ENCODE measurements at places on chromosomes 12 and 14. TPM values are rescaled to one million over a fixed set of nuclear protein-coding genes. Genes with fewer than 3 reads are reported as not detected.

GRCh38 chr14:58844544-58844943 lies 206.8 kb downstream of the DACT1 start:
- no peak for DNase-seq

GRCh38 chr14:32480337-32480736 lies 151.2 kb downstream of the AKAP6 start:
- DNase-seq: no peak

DNA sequence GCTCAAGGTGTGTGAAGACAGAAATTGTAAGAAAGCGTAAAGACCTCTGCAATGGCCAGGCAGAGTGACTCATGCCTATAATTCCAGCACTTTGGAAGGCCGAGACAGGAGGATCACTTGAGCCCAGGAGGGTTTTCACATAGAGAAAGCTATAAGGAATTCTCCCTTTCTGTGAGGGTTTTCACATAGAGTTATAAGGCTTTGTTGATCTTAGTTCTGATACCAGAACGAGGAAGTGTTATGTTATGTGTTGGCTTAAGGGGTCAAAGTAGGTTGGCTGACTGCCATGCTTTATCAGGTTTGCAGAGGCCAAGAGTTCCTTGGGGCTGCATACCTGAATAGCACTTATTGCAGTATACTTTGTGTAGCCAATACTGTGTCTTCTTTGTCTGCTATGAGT lies 139.1 kb downstream of the ERC1 start:
- peak; percentile 53 for DNase-seq

DNA sequence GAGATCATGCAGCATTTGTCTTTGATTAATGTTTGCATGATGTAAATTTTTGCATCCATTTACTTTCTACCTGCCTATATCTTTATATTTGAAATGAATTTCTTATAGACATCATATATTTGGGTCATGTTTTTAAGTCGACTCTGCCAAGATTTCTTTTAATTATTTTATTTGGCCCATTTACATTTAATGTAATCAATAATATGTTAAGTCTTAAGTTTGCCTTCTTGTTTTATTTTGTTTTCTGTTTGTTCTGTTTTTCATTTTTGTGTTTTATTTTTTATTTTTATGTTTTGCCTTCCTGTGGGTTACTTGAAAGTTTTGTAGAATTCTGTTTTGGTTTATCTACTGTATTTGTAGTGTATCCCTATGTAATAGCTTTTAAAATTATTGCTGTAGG lies 33.2 kb upstream of the GUCY2C start:
- DNase-seq: no peak

DNA sequence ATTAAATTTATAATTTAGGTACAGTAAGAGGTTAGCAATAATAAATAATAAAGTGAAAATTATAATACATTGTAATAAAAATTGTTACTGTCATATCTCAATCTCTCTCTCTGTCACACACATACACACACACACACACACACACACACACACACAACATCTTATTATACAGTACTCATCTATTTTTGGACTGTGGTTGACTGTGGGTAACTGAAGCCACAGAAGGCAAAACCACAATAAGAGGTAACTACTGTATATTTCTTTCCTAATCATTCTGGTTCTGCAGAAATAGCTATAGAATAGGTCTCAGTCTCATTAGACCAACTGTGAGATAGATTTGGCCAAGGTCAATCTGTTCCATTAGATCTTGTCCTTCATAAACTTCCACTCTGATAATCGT lies 33.1 kb upstream of the PTPRO start:
- DNase-seq: no peak

The LPAR5 gene
- polyA plus RNA-seq: 1.8 TPM

The LHX5 gene
- not detected for polyA plus RNA-seq

The WNT5B gene
- 10.0 TPM for polyA plus RNA-seq

The MYF6 gene
- polyA plus RNA-seq: 0.48 TPM

The MORN3 gene
- polyA plus RNA-seq: 1.9 TPM

The SLC4A8 gene
- 1.7 TPM for polyA plus RNA-seq
